ENCODE measurements at places on chromosomes 1 and 21. TPM values are rescaled to one million over a fixed set of nuclear protein-coding genes. Genes with fewer than 3 reads are reported as not detected.

The PRSS38 gene
- total RNA-seq = not detected

The TRIM46 gene
- 6.5 TPM for total RNA-seq

The LRRC3 gene
- total RNA-seq = under 0.01 TPM

The MAN1C1 gene
- 5.2 TPM for total RNA-seq

The SLC22A15 gene
- total RNA-seq = 7.8 TPM

The TNNT2 gene
- total RNA-seq = 3.5 TPM

The FMO3 gene
- 0.64 TPM for total RNA-seq

The LYPLAL1 gene
- total RNA-seq = 25.9 TPM

The CA14 gene
- total RNA-seq = not detected

The KMO gene
- total RNA-seq = not detected

The MAP1LC3C gene
- under 0.01 TPM for total RNA-seq

The SLC9C2 gene
- total RNA-seq = not detected

The ACTA1 gene
- not detected for total RNA-seq

The EDARADD gene
- 0.32 TPM for total RNA-seq

The CD84 gene
- not detected for total RNA-seq

The TMPRSS15 gene
- not detected for total RNA-seq

The CR1L gene
- total RNA-seq = not detected

The IFI44 gene
- total RNA-seq = 4.7 TPM

The HPCAL4 gene
- not detected for total RNA-seq

The TRAF3IP3 gene
- total RNA-seq = not detected

The SAMD13 gene
- total RNA-seq = under 0.01 TPM

The IRF2BP2 gene
- 60.9 TPM for total RNA-seq

The TEX38 gene
- not detected for total RNA-seq

The TMEM81 gene
- 0.97 TPM for total RNA-seq

The PTPRU gene
- total RNA-seq = 6.9 TPM

The OR2G6 gene
- total RNA-seq = not detected

The C1orf167 gene
- not detected for total RNA-seq

The CRABP2 gene
- total RNA-seq = 39.0 TPM

The FLG2 gene
- total RNA-seq = not detected

The JAK1 gene
- 125 TPM for total RNA-seq

The OLIG1 gene
- not detected for total RNA-seq

The SLC1A7 gene
- under 0.01 TPM for total RNA-seq

The PADI2 gene
- 0.43 TPM for total RNA-seq

The SYDE2 gene
- 24.2 TPM for total RNA-seq

The KRTAP21-2 gene
- total RNA-seq = not detected

The KIF26B gene
- 12.1 TPM for total RNA-seq

The RIIAD1 gene
- not detected for total RNA-seq

The ANP32E gene
- total RNA-seq = 27.4 TPM

The C1orf56 gene
- total RNA-seq = 2.6 TPM

The ITSN1 gene
- total RNA-seq = 43.2 TPM

The PRAMEF17 gene
- total RNA-seq = not detected
